ENCODE measurements at places on chromosomes 1 and 21.

DNA sequence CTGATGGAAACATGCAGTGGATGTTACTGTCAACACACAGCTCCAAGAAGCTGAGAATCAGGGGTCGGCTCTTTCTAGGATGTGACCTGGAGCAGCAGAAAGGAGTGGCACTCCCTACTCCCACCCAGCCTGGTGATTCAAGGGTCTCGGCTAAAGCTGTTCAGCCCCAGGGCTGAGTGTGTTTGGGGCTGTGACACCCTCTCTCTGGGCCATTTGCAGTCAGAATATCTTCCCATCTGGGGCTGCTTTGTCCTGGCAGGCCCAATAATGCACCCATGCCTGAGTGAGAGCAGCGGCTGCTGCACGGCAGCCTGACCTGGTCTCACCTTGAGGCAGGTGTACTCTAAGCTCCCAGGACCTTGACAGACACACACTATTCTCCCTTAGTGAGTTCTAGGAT is 52.5 kb upstream of the AJAP1 start:
- DNase-seq, result no peak

- DNase-seq, result peak; percentile 39
Observed at GRCh38 chr1:58722967-58723366, 23.1 kb upstream of the MYSM1 start.

DNA sequence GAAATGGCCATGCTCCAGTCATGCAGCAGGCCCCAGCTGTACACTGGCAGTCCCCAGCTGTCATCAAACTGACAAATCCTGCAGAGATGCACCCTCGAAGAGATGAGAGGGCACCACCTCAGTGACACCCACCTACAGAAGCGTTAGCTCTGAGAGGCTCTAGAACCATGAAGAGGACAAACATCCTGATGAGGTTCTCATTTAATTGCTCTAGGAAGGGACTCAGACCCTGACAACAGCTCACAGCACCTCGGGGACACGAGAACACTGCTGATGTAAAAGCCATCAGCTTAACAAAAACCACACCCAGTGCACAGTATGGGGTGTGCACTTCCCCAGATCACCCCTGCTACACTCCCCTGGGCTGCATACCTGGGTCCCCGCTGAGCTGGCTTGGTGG is 3.4 kb downstream of the ZNF496 start:
- DNase-seq, result no peak

DNA sequence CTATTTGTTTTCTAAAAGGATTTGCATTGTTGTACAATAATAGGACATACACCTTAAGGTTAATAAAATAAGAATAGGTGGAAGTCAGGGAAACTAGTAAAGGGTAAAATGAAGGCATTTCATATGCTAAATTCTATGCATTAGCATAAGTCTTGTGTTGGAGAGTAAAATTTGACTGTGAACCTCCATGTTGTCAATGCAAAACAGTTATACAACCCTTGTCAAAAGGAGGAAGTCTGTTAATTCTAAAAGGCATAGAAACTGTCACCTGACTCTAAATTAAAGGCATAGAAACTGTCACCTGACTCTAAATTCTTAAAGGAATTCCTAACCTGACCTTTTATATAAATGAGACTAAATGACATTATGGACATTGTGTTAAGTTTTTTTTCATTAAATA is 291.8 kb downstream of the OLFM3 start:
- no peak for DNase-seq

DNA sequence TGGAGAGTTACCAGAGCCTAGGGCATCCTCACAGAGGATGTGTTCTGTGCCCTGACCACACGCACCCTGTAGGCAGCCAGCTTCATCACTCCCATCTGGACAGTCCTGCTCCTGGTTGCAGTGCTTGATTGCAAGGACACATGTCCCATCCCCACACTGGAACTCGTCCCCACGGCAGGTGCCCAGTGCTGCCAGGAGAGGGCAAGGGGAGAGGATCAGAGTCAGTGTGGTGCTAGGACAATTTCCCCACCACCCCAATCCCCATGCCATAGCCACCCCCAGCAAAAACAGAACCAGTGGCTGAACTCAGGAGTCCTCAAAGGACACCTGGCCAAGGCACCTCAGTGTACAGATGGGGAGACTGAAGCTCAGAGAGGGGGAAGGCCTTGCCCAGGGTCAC is 37.2 kb upstream of the MAGOH start:
- DNase-seq, result no peak

- peak; percentile 88 for DNase-seq
Observed at GRCh38 chr1:8197493-8198282, 120.2 kb upstream of the SLC45A1 start.

DNA sequence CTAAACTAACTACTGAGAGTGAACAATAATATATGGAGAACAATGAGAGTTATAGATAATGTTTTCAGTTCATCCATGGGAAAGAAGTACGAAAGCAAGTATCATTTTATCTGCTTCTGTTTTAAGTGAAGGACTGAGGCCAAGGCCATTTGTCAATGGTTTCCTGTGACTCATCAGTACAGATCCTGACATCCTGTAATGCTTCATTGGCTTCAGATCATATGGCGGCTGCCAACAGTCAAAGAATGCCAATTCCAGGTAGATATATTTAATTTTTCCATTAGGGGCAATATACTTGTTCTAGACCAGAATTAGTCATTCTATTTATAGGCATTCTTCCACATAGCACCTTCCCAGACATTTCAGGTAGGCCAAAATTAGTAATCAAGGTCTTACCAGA is 97.3 kb downstream of the USH2A start:
- no peak for DNase-seq

DNA sequence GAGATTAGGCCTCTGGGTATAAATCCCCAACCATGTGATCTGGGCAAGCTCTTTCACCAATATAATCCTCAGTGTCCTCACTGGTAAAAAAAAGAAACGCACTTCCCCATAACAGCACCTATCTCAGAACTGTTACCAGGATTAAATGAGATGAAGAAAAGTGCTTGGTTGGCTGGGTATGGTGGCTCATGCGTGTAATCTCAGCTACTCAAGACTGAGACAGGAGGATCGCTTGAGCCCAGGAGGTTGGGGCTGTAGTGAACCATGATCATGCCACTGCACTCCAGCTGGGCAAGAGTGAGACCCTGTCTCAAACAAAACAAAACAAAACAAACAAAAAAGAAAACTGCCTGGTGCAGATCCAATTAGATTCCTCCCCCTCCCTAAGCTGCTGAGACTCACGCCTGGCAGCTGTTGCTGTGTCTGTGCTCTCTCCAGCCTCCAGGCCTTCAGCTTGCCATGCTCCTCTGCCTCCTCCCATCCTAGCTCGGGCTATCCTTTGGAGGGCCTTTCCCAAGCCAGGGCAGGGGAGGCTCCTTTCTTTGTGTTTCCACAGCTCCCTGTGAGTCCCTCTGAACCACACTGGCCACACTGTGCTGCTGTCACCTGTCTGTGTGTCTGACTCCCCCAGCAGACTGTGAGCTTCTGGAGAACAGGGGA is 19.0 kb downstream of the CYB5RL start:
- DNase-seq, result no peak

- DNase-seq, result no peak
Observed at GRCh38 chr1:175129182-175129581, 61.5 kb downstream of the TNN start.

- no peak for DNase-seq
Observed at GRCh38 chr1:51989582-51990477, 670 bp downstream of the RAB3B start.

DNA sequence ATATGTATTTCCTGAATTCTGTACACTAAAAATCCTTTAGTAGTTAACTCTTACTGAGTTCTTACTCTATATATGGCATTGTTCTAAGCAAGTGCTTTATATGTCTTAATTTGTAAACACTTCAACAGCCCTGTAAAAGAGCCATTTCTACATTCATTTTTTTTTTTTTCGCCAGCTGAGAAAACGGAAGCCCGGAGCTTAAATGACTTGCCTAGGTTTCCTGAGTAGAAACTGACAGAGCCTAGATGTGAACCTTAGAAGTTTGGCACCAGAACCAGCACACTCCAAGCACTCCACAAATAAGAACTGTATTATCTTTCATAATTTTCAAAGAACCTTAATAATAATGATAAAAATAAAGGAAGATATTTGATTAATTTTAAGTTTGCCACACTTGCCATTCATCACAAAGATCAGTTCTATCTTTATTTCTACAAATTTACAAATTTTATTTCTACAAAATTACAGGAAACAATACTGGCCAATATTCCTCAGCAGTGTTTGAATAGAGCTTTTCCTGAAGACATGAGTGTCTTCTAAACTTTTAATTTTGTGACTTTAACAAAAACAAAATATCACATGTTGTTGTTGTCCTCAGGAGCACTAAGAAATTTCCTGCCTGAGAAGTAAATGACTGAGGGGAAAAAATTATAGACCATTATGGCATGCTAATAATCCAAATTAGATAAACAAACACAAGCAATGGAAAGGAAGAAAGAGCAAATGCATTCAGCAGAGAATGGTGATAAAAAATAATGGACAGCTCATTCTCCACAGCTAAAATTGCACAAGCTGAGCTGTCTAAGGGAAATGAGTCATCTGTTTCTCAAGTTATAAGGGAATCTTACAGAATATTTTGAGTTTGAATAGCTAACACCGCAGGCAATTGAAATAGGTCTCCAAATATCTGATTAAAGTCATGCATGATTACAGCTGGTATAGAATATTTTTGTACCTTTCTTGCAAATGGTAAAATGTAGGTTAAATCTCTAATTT is 71.2 kb downstream of the DPYD start:
- DNase-seq, result peak; percentile 77
